Kidney epithelial cell (primary cell): ENCODE measurements at places on chromosomes 2 and 18. TPM values are rescaled to one million over a fixed set of nuclear protein-coding genes. Genes with fewer than 3 reads are reported as not detected.

The KIF1A gene
- 178 and 203 TPM in 2 replicates for total RNA-seq

GRCh38 chr18:25235401-25236042, 116.4 kb downstream of the ZNF521 start:
- no peak for DNase-seq

The CPO gene
- not detected in 2 replicates for total RNA-seq

The GKN2 gene
- not detected in 2 replicates for total RNA-seq

The PIAS2 gene
- 8.7 and 10.9 TPM in 2 replicates for total RNA-seq

DNA sequence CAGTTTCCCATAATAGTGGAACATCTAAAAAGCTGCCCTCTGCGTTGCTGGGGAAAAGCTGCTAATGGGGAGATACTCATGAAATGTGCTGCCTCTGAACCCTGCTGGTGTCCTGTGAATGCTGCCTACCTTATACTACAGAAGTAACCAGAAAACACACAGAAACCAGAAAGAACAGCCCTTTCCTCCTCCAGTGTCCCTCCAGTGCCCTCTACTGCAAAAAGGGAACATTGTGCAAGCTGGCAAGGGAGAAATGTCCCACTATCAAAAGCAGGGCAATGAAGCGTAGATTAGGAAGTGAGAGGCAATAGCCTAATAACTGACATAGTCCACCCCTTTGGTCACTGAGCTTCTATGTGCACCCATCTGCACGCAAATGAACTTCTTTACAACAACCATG, 162.7 kb upstream of the ETAA1 start:
- DNase-seq = no peak

- DNase-seq = no peak
Measured at GRCh38 chr2:98910349-98911125, 25.5 kb downstream of the CRACDL start.

- no peak for DNase-seq
Measured at GRCh38 chr2:241814393-241814642, 5.3 kb downstream of the NEU4 start.

DNA sequence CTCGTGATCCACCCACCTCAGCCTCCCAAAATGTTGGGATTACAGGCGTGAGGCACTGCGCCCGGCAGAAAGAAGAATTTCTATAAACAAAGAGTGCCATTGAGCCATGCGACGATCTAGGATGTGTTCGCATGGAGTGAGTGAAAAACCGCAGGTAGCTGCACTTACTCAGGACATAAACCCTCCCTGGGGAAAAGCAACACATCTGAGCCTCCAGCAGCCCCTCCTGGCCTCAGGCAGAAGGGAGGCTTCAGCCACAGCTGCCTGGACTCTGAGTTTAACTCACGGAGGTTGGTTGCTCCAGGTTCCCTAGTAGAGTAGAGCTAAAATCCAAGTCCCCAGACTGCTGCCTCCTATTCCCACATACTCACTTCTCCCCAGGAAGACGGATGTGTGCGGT, 11.3 kb upstream of the STK25 start:
- DNase-seq = no peak

DNA sequence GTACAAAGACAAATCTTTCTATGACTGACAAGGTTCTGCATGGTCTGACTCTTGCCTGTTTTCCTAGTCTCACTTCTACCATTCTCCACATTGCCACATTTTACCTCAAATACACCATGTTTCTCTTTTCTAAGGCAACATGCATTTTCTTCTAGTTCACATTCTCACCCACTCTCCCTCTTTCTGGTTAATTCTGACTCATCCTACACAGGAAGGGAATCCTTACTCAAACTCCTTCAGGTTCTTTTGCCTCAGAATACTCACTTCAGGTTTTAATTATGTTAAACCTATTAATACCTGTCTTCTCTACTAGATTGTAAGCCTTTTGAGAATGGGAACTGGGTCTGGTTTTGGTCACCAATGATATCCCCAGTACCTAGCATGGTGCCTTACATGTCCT, 47.2 kb downstream of the MAP2 start:
- DNase-seq = no peak

The CYS1 gene
- total RNA-seq = 9.8 and 12.2 TPM in 2 replicates
